Dorsolateral prefrontal cortex (tissue), 122 donors: ENCODE measurements at places on chromosomes 1 and 21.

DNA sequence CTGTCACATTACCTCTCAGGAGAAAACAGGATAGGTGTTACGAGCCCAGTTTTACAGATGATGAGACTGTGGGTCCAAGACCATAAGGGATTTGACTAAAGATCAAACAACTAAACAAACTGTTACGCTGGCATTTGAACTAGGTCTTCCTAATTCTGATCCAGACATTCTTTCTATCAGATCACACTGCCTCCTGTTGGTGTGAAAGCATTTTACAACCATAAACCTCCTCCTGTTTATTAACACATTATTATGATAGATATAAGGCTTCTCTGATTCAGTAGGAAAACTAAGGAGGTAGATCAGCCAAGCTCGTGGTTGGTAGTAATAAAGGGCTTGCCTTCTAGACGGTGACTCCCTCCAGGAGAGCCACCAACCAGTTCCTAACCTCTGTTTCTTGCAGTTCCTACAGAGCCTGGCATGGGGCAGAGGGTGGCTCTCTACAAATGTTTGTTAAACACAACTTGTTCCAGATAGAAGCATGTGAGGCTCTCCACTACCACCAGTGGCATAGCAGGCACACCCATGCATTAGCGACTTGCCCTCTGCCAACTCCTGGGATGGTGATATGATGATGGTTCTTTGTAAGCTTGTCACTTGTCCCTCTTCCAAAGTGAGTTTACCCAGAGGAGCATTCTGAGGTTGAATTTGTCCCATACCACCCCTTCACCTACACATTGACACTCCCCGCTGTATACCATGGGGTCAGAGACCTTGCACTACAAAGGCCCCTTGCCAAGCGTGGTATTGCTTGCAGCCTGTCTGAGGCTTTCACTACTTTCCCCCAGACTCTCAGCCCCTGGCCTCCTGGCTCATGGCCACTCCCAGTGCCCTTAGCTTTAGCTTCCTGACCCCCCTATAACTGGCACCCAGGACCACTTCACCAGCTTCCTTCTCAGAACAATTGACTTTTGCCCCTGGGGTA lies 96.4 kb upstream of the HOOK1 start:
- no peak for DNase-seq

DNA sequence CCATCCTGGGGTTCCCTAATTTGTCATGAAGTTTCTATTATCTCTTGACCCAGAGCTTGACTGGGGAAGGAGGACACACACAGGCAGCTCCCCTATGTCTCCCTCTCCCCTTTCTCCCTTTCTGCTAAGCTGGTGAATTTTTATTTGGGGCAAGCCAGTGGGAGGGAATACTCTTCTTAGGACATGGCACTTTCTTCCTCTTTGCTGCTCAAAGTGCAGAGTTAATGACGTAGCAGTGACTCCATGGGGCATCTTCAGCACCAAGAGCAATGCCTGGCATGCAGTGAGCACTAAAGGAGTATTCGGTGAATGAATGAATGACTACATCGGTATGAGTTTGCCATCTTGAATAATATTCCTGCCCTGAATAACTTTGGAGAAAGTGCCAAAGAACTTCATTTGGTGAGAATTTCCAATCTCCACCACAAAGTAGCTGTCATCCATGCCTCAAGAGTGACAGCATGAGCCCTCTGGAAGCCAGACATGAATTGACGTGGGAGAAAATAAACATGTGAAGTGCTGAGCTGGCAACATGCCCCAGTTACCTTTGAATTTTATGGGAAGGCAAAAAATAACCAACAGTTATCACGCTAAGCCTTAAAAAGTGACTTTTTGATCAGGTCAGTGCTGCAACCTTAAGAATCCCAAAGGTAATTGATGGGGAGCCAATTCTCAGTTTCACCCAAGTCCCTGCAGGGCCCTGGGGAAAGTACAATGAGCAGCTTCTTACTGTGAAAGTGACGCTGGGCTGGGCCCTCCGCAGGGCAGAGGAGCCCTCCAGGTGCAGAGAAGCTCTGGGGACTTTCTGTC lies 22.1 kb upstream of the ATF3 start:
- DNase-seq = no peak

GRCh38 chr1:56920591-56921001 lies 45.2 kb downstream of the C8B start:
- DNase-seq = no peak

DNA sequence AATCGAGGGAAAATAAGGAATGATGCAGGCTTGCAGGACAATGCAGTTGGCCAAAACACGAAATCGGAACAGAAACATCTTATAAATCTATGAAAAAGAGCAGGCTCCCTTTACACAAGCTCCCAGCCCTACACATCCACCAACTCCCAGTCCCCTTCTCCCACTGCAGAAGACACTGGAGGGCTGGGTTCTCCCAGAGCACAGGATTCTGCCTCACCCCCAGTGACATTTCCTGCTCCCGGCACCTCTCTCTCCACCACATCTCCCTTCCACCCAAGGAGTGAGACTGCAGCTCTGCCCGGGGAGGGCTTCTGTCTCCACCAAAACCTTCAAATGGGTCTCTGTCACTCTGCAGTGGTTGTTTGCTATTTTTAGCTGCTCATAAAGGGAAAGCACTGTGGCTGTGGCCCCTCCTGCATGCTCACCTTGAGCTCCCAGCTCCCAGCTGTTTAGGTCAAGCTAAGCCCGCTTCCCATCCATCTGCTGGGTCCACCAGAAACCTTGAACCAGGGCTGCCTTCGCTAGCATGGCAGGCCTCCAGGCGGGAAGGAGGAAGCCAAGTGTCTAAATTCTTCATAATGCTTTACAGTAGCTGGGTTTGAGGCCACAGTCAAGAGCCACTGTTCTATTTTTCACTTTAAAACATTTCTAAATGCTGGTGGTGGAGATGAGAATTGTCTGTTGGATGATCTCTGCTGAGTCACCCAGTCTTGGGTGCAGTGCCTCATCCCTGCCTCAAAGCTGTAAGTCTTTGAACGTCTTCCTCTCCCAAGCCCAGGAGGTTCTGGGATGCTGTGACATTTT lies 3.3 kb upstream of the C2CD2 start:
- DNase-seq = no peak

DNA sequence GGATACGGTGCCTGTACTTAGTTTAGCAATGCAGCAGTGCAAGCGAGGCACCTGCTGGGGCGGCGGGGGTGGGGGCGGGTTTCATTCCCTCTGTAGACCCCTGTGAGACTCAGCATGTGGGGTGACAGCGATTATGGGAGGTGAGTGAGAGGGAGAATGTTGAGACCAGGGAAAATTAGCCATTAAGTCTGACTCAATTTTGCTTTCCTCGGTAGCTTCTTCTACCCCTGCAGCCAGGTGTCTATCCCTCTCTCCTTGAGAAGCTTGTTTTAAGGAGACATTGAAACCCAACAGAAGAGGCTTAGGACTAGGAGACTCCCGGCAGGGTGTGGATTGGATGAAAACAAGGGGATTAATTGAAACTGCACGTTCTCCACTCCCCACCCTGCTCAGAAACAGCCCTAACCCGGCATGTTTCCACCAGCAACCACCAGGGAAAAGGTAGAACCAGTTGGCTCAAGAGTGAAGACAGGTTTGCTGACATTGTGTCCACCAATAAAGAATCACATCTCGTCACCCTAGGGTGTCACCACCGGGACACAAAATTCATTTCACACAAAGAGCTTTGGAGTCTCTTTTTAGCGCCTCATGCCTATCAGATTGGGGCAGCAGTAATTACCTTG lies 20.6 kb upstream of the ATF3 start:
- DNase-seq = no peak

- no peak for DNase-seq
These were observed 594.7 kb upstream of the CAMK1G start for GRCh38 chr1:208988811-208989222.

- DNase-seq = no peak
These were observed 11.2 kb downstream of the FNBP1L start for GRCh38 chr1:93459126-93459525.

GRCh38 chr1:203589171-203589570 lies 37.5 kb upstream of the ATP2B4 start:
- no peak for DNase-seq

DNA sequence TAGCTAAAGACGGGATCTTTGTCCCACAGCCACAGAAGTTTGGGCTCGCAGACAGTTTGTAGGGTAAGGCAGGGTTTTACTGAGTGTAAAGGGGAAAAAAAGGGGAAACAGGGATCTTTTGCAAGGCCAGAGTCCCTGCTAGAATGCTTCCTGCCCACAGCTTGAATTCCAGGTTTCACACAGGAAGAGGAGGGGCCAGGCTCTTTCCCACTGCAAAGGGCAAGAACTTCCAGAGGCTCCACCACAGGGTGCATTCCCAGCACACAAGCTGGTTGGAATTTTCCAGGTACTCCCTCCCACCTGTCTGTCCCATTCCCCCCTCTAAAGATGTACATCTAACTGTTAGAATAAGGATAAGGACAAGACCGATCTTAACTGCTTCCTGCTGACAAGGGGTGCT lies 1126.9 kb downstream of the KCNT2 start:
- no peak for DNase-seq

GRCh38 chr1:38151399-38151798 lies 104.8 kb upstream of the POU3F1 start:
- no peak for DNase-seq

- DNase-seq = no peak
These were observed 92.9 kb downstream of the HS2ST1 start for GRCh38 chr1:87007323-87007722.

DNA sequence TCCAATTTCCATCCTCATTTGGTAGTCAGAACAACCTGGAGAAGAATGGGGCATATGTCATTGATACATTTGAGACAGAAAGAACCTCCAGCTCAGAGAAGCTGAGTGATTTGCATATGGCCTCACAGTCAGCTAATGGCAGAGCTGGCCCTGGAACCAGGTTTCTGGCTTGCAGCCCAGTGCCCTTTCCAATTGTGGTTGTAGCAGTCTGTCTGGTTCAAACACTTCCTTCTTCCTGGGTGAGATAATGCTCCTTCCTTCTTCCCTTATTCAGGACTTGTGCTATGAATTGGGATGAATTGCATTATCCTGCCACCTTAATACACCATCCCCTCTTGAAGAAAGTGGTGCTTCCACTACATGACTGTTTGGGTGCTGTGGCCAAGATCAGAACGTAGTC lies 24.2 kb downstream of the SLC5A9 start:
- no peak for DNase-seq

- peak; percentile 37 for DNase-seq
These were observed at the start of gene CACHD1 for GRCh38 chr1:64469977-64470664. Gene CACHD1, plus strand, starts transcription at chr1:64470129. Its CDS starts 616 bp downstream, at chr1:64470745.

GRCh38 chr1:29563092-29563491 lies 326.8 kb downstream of the PTPRU start:
- DNase-seq = no peak

GRCh38 chr1:207059881-207060280 lies 6.8 kb downstream of the PFKFB2 start:
- no peak for DNase-seq

GRCh38 chr1:108055387-108055786 lies 90.4 kb upstream of the VAV3 start:
- DNase-seq = no peak

DNA sequence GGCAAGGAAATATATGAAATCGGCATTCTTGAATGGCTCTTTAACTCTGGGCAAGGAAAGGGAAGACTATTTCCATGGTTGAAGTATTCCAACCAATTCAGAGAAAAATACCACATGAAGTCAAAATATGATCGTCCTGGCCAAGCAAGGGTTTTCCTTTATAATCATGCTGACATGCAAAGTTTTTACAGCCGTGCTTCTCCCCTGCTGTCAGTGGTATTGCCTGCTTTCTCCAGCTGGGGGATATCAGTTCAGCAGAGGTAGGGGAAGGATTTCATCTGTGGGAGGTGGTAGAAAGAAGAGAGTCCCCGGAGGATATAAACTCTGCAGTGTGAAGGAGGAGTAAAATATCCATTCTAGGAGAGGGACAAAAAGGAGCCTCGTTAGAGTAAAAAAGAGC lies 322.8 kb downstream of the PAPPA2 start:
- DNase-seq = no peak

DNA sequence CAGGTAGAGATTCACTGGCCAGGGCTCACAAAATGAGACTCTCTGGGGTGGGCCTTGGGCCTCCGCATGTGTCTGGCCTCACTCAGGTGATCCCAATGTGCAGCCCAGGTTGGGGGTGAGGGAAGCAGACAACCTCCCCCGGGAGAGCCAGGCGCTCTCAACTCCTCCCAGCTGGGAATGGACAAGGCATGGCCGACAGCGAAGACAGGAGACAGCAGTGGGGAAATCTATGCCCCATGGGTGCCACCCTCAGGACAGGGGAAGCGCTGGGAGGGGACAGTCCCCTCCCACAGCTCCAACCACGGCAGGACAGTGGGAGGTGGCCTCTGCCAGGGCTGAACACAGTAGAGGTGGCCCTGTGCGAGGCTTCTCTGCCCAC lies 47.7 kb downstream of the PRDM15 start:
- no peak for DNase-seq

DNA sequence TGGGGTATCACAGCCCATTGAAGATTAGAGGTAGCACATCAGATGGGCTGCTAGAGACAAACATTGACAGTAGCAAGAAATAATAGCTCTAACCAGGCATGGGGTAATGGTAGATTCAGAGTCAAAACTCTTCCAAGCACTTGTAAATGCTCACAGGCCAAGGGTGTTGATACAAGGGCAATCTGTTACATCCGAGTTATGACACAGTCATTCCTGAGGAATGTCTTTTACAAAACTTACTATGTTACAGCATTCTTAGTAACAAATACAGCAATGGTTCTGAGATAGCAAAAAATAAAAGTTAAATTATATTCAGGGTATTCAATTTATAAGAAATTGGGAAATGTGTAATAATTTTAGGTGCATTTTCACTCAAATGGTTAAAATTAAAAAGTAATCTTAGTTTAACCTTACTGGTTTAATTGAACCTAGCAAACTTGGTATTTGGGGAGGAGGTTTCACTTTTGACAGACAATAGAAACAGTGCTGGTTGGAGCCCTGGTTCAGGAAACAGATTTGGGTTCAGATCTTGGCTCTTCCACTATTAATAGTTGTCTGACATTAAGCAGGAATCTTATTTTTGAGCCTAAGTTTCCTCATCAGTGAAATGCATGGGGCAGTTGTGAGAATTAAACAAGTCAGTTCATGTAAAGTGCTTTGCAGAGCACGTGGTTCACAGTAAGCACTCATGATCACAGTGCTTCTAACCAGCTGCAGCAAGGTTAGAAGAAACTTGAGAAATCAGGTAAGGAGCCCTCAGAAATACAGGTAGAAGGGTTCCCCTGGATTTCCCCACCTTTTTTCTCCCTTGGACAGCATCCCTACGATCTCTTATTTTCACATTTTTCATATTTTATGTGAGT lies 4.4 kb downstream of the ST3GAL3 start:
- DNase-seq = no peak

DNA sequence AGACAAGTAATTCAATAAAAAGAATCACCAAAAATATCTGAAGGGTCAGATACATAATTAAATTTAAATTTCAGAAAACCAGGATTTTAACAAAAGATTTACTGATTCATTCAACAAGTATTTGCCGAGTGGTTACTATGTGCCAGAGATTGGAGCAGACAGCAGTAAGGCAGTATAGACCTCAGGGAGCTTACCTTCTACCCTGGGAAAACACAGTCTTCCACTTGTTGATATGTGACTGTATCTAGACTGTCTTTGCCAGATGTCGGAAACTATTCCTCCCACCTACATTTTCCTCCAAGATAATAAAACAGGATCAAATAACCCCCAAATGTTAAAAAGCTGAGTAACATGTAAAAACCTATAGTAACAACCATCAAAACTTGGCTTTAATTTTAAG lies 6.2 kb downstream of the HNRNPR start:
- DNase-seq = no peak

- DNase-seq = no peak
These were observed 104.8 kb downstream of the ATP5PO start for GRCh38 chr21:33810766-33811165.
